Activated CD4-positive, alpha-beta T cell treated with anti-CD3 and anti-CD28 coated beads for 24 hours (primary cell): ENCODE measurements at places on chromosomes 2 and 18.

- no peak for DNase-seq
Observed at GRCh38 chr2:220789961-220790360, 782.1 kb downstream of the EPHA4 start.

DNA sequence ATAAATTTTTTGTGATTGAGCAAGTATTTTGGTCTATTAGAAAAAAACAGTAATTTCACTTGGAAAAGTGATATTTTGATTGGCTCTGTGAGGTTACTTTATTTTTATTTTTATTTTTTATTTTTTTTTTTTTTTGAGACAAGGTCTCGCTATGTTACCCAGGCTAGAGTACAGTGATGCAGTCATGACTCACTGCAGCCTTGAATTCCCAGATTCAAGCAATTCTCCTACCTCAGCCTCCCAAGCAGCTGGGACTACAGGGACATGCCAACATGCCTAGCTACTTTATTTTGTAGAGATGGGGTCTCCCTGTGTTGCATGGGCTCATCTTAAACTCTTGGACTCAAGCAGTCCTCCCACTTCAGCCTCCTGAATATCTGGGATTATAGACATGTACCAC, 60.9 kb upstream of the MGAT5 start:
- no peak for DNase-seq

DNA sequence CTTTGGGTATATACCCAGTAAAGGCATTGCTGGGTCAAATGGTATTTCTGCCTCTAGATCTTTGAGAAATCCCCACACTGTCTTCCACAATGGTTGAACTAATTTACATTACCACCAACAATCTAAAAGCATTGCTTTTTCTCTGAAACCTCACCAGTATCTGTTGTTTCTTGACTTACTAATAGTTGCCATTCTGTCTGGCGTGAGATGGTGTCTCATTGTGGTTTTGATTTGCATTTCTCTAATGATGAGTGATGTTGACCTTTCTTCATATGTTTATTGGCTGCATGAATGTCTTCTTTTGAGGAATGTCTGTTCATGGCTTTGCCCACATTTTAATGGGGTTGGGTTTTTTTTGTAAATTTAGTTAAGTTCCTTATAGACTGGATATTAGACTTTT, 382.6 kb upstream of the ZNF804A start:
- no peak for DNase-seq

DNA sequence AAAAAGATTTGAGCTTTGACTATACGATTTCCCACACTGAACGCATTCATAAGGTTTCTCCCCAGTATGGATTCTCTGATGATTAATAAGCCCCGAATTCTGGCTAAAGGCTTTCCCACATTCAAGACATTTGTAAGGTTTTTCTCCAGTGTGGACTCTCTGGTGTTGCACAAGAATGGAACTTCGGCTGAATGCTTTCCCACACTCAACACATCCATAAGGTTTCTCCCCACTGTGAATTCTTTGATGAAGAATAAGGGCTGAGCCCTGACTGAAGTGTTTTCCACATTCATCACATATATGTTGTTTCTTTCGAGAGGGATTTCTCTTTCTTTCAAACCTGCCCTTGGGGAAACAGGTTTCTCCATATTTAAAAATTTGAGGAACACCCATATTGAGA, 6.9 kb downstream of the ZNF24 start:
- DNase-seq = no peak

- no peak for DNase-seq
Observed at GRCh38 chr2:5472673-5473072, 219.5 kb upstream of the SOX11 start.

GRCh38 chr2:174951745-174952144, 53.4 kb downstream of the CHN1 start:
- no peak for DNase-seq

- DNase-seq = no peak
Observed at GRCh38 chr2:135473567-135473966, 57.5 kb downstream of the ZRANB3 start.
